Right cardiac atrium (tissue), 5 donors: ENCODE measurements at places on chromosomes 12 and 14. TPM values are rescaled to one million over a fixed set of nuclear protein-coding genes. Genes with fewer than 3 reads are reported as not detected.

The POP5 gene
- 48.4 TPM for total RNA-seq

The AP1G2 gene
- 13.8 TPM for total RNA-seq

GRCh38 chr12:45098766-45099165 lies 47.9 kb upstream of the DBX2 start:
- no peak for DNase-seq

DNA sequence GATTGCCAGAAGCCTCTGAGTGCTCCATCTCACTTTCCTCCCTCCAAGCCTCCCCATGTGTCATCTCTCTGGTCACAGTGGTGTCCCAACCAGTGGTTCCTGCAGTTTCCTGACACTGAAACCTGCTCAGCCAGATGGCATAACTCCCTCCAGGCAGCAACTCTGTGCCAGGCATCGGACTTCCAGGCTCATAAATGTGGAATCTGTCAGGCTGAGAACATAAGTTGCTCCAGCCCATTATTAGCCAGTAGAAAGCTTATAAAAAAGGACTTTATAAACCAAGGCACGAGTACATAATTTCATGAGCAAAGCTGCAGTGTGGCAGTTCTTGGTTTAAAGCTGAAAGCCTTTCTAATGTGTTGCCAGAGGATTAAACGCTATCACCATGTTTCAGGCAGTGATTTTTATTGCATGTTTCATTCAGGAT lies 194.3 kb downstream of the DACT1 start:
- no peak for DNase-seq

DNA sequence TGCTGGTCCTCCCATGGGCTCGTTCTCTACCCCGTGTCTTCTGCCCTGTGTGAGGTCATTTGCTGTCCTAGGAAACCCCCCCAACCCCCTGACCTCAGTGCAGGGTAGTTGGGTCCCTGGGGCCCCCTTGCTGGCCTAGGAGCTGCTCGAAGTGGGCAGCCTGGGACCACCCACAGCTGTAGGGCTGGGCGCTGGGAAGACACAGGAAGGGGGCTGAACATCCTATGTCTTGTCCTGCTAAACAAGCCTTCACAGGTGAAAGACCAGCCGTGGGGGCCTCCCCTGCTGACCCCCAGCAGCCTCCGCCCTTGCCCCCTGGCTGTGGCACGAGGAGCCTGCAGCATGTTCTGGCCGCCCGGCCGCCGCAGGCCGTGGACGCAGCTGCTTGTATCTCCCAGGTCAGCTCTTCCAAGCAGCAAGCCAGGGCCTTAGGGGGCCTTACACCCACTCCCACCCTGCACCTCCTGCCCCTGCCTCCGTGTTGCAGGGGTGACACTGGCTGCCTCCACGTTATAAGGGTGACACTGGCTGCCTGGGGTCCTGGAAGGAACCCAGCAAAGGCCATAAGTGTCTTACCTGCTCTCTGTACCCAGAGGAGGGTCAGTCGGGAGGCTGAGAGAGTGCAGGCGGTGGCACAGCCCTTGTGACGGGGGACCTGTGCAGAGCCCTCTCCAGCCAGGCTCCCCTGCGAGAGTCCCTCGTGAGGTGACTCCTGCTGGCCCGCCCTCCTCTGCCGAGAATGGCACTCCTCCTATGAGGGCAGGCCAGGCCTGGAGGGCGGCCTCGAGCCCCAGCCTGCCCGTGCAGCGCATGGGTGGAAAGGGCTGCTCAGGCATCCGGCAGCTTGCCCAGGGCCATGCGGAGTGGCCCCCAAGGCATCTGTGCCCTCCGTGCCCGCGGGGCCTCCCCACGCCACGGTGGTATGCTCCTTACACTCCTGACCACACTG lies 11.5 kb upstream of the TEX22 start:
- DNase-seq: peak; percentile 14

DNA sequence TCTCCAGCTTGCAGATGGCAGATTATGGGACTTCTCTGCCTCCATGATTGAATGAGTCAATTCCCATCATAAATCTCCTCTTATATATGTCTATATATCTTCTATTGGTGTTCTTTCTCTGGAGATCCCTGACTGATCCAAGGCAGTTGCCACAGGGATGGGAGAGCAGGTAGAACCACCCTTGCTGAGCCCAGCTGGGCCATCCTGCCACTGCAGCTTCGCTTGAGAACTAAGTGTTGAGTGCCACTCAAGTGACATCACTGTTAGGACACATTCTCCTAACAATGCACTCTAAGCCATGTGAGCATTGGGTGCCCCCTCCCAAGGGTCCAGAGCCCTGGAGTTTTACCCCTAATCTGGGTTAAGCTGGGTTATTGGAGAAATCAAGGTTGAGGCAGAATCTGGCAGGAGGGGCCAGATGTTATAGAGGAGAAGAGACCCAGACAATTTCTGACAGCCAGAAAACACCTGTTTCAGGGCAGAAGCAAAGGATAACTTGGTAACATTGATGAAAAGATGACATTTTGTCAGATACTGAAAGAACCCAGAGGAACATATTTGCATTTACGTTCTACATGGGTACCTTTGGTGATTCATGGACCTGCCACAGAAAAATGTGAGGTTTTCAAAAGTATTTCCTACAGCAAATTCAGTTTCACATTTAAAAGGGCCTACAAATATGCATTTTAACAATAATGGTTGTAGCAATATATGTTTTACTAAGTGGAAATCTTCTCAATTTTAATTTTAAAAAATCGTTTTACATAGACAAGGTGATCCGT lies 57.2 kb upstream of the MAX start:
- DNase-seq: no peak

DNA sequence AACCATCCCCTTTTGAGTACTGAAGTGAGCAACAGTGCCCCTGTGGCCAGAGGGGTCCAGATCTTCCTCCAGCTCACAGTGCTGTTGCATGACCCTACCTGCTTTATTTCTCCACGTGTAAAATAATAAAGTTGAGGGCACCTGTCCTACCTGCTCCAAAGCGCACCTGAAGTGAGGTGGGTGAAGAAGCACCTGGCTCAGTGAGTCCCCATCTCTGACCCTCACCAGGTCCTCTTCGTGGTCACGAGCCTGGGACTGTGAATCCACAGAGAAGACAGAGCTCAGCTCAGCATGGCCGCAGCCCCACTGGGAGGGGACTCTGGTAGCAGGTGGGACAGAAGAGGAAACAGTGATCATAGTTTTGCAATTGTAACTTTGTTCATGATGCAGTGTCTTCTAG lies 976.7 kb upstream of the TMEM132C start:
- DNase-seq: no peak

- no peak for DNase-seq
These were observed 2.0 kb upstream of the CHURC1 start for GRCh38 chr14:64912261-64912660.

- no peak for DNase-seq
These were observed 26.8 kb downstream of the AMN start for GRCh38 chr14:102949062-102949800.

GRCh38 chr14:92513204-92513965 lies at the start of gene RIN3:
TSS of gene RIN3 (plus strand) at chr14:92513781. CDS start at chr14:92513933, 152 bp downstream.
- peak; percentile 70 for DNase-seq
